ENCODE measurements at places on chromosomes 12 and 14.

DNA sequence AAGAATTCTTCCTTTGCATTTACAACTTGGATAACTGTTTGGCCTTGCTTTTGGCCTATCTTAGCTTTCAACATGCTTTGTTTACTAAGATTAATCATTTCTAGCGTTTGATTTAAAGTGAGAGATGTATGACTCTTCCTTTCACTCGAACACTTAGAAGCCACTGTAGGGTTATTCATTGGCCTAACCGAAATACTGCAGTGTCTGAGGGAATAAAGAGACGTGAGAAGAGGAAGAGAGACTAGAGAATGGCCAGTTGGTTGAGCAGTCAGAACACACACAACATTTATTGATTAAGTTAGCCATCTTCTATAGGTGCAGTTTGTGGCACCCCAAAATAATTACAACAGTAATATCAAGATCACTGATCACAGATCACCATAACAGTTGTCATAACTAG lies 62.3 kb upstream of the CCDC175 start:
- no peak for DNase-seq

DNA sequence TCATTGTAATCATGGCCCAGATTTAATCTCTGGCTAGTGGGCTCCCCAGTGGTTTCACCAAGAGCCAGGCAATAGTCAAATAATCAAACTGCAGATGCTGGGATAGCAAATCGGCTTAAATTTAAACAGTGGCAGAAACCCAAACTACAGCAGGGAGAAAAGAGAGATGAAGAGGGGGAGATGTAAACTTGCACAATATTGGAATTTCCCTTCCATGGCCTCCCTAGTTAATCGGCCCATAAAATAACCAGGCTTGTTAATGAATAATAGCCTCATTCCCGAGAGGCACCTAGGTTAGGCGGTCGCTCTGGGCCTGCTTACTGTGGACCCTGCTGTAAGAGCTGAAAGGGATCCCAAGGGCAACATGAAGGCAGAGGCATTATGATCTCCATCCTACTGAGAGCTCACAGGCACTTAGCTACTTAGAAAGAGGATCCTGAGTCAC lies 116.2 kb downstream of the NUAK1 start:
- DNase-seq = no peak

DNA sequence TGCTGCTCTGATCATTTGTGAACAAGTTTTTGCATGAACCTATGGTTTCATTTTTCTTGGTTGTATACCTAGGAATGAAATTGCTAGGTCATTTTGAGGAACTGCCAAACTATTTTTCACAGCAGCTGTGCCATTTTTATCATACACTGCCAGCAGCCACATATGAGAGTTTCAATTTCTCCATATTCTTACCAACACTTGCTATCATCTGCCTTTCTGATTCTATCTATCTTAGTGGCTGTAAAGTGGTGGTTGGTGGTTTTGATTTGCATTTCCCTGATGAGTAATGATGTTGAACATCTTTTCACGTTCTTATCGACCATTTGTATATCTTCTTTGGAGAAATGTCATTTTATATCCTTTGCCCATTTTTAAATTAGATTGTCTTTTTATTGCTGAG lies 146.1 kb downstream of the C12orf75 start:
- DNase-seq = no peak

- no peak for DNase-seq
These were observed 69.1 kb downstream of the ASCL4 start for GRCh38 chr12:107843351-107844311.

All from bone marrow (tissue), 2 donors.